Astrocyte (in vitro differentiated cells and primary cell): ENCODE measurements at places on chromosomes 3 and 15.

- DNase-seq = peak; percentile 40
These were observed 60.8 kb upstream of the MEF2A start for GRCh38 chr15:99504823-99505551.

GRCh38 chr3:65712140-65712539 is 326.6 kb downstream of the MAGI1 start:
- DNase-seq = peak; percentile 38

DNA sequence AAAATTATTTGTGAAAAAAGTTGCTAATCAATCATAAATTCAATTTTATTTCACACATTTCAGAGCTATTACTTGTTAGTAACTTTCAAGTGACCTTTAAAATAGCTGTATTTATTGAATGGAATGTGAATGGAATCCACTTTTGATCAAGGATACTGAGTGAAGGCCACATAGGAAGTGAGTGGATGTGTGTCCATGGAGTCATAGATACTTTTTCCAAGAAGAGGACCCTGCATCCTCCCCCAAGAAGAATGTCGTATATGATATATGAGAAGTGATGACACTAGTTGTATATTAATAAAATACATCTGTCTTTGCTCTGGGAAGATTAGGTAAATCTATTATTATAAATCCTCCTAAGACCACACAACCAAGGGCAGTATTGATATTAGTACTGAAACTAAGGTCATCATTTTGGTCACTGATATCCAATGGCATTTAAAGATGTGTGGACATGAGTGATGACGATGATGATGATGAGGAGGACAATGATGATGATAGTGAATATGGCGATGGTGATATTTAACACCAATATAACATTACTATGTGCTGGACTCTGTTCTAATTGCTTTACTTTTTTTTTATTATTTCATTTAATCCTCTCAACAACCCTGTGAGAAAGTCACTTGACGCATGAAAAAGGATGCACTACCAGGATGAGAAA is 493.0 kb upstream of the NR2F2 start:
- DNase-seq = no peak

DNA sequence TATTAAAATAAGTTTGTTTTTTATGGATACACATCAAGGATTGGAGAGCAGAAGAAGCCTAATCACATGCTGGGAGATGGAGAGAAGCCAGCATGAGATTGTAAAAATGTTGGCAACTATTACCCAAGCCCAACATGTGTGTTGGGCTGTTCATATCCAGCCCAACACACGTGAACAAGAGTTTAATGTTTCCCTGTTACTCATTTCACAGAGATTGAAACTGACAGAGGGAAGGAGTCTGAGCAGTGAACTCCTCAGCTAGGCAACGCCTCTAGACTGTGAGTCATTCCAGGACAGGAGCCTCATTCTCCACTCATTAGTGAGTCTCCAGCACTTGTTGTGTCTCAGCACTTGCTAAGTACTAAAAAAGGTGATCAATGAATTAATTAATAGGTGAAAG is 43.2 kb upstream of the CMSS1 start:
- peak; percentile 84 for DNase-seq

DNA sequence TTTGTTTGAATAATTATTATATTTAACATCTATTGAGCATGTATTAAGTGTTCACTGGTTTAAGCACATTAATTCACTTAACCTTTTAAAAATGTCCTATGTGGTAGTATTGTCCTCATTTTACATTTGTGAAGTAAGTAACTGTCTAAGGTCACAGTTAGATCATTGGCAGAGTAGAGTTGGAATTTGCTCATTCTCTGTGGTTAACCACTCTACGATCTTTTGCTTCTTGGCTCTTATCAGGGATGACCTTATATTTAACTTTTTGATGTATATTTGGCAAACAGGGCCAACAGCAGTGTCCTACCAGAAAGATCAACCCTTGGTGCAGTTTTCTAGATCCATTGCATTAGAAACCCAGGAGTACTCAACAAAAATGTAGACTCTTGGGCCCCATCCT is 34.0 kb downstream of the PXK start:
- peak; percentile 58 for DNase-seq

GRCh38 chr15:100900136-100900794 is 18.9 kb upstream of the LRRK1 start:
- DNase-seq = no peak

DNA sequence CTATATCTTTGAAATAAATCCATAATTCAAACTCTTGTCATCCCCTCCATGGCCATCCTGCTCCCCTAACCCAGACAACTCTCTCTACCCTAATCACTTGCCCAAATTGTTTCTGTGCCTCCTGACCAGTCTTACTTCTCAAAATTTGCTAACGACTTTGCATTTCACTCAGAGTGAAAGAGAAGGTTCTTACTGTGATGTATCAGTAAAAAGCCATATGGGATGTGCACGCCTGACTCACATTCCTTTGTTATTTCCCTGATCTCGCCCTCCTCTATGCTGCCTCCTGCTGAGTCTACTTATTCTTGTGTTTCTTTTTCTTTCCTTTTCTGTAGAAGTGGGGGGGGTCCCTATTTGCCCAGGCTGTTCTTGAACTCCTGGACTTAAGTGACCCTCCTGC is 487.2 kb upstream of the FRG2C start:
- DNase-seq = no peak

- no peak for DNase-seq
These were observed 712.6 kb upstream of the GBE1 start for GRCh38 chr3:82473864-82474541.

GRCh38 chr3:14780927-14781507 is 37.7 kb upstream of the FGD5 start:
- peak; percentile 6 for DNase-seq

GRCh38 chr3:42157540-42158538 is 66.7 kb downstream of the TRAK1 start:
- DNase-seq = no peak

DNA sequence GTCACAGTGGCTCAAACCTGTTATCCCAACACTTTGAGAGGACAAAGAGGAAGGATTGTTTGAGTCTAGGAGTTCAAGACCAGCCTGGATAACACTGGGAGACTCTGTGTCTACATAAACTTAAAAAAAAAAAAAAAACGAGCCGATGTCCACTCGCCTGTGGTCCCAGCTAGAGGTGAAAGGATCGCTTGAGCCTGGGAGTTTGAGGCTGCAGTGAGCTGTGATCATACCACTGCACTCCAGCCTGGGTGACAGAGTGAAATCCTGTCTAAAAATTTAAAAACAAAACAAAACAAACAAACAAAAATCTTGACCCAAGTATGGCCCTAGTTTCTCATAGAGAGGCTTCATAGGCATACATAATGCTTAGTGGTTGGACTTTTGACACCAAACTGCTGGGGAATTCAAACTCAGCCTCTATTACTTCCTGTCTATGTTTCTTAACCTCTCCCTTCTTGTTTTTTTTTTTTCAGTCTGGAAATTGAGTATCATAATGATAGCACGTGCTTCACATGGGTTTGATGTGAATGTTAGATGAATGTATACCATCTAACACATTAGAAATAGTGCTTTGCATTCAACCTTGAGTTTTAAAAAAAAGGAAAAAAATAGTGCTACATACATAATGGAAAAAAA is 46.4 kb upstream of the CAPN7 start:
- DNase-seq = no peak

DNA sequence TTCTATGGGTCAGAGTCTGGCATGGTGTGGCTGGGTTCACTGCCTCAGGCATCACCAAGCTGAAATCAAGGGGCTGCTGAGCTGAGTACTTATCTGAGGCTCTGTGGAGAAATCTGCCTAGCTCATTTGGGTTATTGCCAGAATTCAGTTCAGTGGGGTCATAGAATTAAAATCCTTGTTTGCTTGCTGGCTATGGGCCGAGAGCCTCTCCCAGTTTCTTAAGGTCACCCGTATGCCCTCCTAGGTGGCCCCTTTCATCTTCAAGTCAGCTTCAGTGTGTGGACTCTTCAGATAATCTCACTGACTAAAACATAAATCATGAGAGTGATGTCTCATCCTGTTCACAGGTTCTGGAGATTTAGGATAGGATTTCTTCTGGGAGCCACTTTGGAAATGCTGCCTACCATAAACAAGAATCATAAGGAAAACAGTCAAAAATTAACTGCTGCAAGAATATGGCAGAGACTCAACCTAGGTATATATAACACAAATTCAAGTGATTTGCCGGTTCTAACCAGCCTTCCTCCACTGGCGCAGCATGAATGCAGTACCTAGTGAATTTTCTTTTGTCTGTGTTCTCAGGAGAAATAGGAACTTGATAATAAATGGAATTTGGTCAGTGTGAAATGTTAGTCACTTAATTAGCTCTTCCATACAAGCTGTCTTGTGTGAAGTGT is 5.3 kb downstream of the CP start:
- DNase-seq = peak; percentile 7

GRCh38 chr15:73584699-73585420 is 48.3 kb downstream of the NPTN start:
- peak; percentile 3 for DNase-seq

DNA sequence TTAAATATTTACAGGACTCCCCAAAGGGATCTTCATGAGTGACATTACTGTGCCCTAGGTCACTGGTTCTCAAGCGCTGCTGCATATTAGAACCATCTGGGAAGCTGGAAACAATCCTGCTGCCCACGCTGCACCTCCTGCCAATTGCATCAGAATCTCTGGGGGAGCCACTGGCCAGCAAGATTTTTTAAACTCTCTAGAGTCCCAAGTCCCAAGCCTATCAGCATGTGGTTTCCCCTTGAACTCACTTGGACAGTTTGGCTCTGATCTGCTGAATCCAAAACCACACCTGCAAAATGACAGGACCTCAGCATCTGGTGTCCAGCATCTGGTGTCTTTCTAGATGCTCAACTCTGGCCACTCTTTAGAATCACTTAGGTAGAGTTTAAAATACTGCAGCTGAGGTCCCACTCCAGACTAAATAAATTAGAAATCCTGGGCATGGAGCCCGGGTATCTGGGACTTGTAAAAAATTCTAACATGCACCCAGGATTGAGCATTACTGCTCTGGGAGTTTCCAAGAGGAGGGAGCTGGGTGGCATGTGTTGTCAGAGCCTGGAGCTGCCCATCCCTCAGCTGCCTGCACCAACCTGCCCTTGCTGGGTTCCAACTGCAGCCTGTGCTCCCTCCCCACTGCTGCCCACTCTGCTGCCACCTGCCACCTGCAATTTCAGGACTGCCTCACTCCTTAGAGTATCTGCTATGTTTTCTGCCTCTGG is 311.3 kb downstream of the SLC9A9 start:
- DNase-seq = peak; percentile 63

DNA sequence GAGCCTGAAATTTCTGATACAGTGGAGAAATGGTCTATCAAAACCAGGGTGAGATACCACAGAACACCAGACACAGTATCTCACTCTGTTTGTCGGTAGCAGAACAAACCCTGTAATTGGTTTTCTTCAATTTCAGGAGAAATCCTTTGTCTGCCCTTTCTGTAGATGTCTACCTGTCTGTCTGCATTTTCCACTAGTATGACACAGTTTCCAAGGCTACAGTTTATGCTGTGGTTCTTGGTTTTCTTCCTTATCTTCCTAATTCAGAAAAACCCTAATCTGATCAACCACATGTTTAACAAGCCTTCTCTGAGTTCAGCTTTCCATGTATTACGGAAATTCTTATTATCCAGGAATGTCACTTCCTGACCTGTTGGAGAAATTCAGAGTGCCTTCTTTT is 70.8 kb downstream of the SCN11A start:
- DNase-seq = no peak

GRCh38 chr3:11146773-11147660 is 7.3 kb upstream of the HRH1 start:
- DNase-seq = no peak

DNA sequence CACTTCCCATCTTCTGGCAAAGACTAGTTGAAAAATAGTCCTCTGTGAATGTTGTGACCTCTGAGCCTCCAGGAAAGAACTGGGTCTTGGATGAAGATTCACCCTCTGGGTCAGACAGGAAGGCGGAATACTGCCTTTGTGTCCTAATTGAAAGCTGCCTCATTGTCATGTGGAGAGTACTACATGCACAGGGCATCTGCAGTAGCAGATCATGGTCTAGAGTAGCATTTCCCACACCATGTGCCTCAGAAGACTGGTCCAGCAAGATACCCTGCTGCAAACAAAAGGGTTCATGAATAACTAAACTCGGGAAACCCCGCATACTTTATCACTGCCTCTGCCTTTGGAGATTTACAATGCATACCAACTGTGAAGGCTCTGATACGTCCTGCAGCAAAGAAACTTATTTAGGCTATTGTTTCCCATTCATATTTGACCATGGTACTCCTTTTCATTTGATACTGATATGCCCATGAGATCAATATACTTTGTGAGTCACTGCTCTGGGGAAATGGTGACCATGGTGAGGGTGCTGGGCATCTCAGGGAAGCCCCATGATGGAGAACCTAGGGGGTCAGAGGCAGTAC is 22.7 kb downstream of the IRAK2 start:
- no peak for DNase-seq

- DNase-seq = no peak
These were observed 346.3 kb downstream of the TIGIT start for GRCh38 chr3:114640126-114640525.

DNA sequence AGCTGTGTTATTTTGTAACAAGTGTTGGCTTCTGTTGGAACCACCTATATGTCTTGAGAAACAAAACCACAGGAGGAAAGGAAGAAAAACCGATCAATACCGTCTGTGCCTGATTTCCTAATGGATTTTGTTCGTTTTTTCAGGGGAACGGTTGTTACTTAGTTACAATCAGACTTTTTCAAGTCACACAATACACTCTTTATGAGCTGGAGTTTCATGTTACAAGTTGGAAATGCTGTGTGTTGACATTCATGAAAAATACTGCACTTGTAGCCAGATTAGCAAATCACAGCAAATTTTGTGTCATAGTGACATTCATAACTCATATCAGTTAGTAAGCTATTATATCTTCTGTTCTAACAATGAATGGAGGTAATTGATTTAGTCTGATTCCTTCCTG is 78.9 kb downstream of the SLTM start:
- DNase-seq = peak; percentile 9

DNA sequence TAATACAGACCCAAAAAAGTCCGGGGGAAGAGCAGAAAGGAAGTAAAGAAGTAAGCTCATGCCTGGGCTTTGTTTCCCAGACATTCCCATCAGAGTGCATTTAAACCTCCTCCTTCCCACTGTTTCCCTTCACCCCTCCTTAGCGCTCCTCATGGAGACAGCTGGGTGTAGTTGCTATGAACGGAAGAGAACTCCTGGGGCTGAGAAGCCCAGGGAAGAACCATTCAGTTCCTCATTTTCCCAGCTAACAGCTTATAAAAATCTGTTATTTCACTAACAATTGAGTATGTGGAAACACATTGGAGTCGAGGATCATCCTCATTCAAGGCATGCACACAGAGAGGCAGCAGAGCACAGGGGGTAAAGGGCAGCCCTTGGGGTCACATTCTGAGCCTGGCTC is 299.3 kb downstream of the SHQ1 start:
- no peak for DNase-seq
